ENCODE measurements at places on chromosomes 1 and 21. TPM values are rescaled to one million over a fixed set of nuclear protein-coding genes. Genes with fewer than 3 reads are reported as not detected.

DNA sequence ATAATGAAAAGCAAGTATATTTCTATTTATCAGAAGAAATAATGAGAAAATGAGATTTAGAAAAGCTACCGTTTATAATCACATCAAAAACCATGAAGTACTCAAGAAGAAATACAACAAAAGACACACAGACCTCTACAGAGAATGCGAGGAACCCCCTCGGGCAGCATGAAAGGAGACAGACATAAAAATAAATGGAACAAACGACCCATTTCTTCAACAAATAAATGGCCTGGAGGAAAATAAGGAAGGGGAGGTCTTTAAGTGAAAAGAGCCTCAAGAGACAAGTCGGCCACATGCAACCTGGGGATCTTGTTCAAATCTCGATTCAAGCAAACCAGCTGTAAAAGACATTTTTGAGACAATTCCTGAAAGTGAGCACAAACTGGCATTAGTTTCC lies 6.0 kb downstream of the CFAP74 start:
- no peak for DNase-seq

GRCh38 chr1:87146986-87147385 lies 181.7 kb upstream of the LMO4 start:
- no peak for DNase-seq

DNA sequence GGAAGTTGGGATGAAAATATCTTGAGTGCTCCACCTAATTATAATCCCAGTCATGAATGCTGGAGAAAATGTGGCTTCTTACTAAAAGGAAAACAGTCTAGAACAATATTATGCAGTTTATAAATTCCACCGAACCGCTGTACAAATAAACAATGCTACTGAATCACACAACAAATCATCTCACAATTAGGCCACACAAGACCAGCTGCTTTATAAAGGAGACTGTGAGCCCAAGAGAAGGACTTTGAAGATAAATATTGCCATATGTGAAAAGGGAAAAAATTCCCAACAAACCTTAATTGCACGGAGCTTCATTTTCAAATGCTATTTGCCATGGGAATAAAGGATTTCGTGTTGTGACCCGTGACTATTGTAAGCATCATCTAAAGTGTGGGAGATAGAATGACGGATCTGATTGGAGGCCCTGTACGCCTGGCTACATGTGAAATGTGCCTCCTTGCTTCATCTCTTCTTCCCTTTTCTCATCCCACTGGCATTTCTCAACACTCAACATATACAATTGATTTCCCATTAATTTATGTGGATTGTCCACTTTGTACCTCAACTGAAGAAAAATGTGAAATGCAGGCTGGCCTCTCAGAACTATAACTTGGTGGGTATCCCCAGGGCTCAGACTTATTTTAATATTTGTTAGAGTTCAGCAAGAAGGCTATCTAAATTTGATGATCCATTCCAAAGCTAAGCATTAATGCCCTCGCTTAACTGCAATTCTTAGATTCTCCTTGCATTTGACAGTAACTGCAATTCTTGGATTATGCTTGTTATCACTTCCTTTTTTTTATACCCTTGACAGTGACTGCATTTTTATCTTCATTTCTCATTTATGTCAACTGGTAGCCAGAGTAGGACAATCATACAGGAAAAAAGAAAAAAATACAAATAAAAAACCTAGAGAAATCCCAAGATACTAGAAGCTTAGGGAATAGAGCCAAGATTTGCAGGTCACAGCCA lies 122.3 kb downstream of the TGFB2 start:
- no peak for DNase-seq

GRCh38 chr1:184480736-184481135 lies 93.9 kb downstream of the C1orf21 start:
- no peak for DNase-seq

DNA sequence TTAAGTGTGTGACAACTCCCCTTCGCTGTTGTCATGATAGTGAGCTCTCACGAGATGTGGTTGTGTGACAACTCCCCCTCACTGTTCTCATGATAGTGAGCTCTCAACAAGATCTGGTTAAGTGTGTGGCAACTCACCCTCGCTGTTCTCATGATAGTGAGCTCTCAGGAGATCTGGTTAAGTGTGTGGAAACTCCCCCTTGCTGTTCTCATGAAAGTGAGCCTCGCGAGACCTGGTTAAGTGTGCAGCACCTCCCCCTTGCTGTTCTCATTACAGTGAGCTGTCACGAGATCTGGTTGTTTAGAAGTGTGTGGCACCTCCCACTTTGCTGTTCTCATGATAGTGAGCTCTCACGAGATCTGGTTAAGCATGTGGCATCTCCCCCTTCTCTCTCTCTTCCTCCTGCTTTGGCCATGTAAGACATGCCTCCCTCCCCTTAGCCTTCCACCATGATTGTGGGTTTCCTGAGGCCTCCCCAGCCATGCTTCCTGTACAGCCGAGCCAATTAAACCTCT lies 25.1 kb upstream of the LSS start:
- DNase-seq, result no peak

DNA sequence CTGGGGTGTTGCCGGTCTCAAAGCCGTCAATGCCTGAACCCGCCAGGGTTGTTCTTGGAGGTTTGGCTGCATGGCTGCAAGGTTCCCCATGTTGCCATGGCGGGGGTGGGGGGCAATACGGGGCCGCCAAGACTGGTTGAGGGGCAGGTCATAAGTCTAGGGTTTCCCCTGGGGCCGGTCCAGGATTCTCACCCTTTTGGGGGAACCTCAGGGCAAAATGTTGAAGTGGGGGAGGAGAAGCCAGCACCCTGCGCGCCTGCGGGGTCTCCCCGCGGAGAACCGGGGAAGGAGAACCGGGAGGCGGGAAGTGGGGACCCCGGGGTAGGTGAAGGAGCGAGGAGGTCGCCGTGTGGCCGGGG lies 401 bp upstream of the ARHGEF10L start:
- DNase-seq, result no peak

The SELENBP1 gene
- 0.42 TPM for total RNA-seq

The CYP4A22 gene
- not detected for total RNA-seq

The ENAH gene
- 100 TPM for total RNA-seq

The CFHR2 gene
- not detected for total RNA-seq
